Placental pericyte (primary cell): ENCODE measurements at places on chromosomes 2 and 18. TPM values are rescaled to one million over a fixed set of nuclear protein-coding genes. Genes with fewer than 3 reads are reported as not detected.

The FAM98A gene
- total RNA-seq, result 43.1 and 56.0 TPM in 2 replicates

The GBX2 gene
- total RNA-seq, result 0.66 and 1.3 TPM in 2 replicates

The GPBAR1 gene
- total RNA-seq, result 0.14 and 0.22 TPM in 2 replicates

The TUBA4B gene
- not detected in 2 replicates for total RNA-seq

The CABLES1 gene
- 0.72 and 10.5 TPM in 2 replicates for total RNA-seq

The MAL gene
- total RNA-seq, result not detected in 2 replicates

The SLC39A6 gene
- 96.7 and 100 TPM in 2 replicates for total RNA-seq

The NOL4 gene
- not detected in 2 replicates for total RNA-seq

The HAUS1 gene
- total RNA-seq, result 27.1 and 34.2 TPM in 2 replicates

The FOSL2 gene
- 38.4 and 62.8 TPM in 2 replicates for total RNA-seq

The SATB2 gene
- total RNA-seq, result 0.88 and 18.2 TPM in 2 replicates

The SLC38A11 gene
- 0.57 TPM in 1 of 2 replicates, not detected in the other for total RNA-seq

The DNAJC27 gene
- 4.7 and 7.7 TPM in 2 replicates for total RNA-seq

The CASP10 gene
- 3.9 and 5.5 TPM in 2 replicates for total RNA-seq

The NCK2 gene
- total RNA-seq, result 25.2 and 41.1 TPM in 2 replicates

The CHRNG gene
- total RNA-seq, result not detected in 2 replicates

The MSTN gene
- total RNA-seq, result not detected in 2 replicates

The ALPP gene
- total RNA-seq, result under 0.01 TPM in 1 of 2 replicates, not detected in the other

The CDH19 gene
- total RNA-seq, result not detected in 2 replicates

The NPPC gene
- 0.86 TPM in 1 of 2 replicates, not detected in the other for total RNA-seq

The ASB18 gene
- not detected in 2 replicates for total RNA-seq

The MC4R gene
- total RNA-seq, result not detected in 2 replicates
